HEK293T (cell line): ENCODE measurements at places on chromosomes 16 and 17.

- no peak for DNase-seq
Measured at GRCh38 chr17:67041531-67041930, 2.8 kb upstream of the CACNG1 start.

DNA sequence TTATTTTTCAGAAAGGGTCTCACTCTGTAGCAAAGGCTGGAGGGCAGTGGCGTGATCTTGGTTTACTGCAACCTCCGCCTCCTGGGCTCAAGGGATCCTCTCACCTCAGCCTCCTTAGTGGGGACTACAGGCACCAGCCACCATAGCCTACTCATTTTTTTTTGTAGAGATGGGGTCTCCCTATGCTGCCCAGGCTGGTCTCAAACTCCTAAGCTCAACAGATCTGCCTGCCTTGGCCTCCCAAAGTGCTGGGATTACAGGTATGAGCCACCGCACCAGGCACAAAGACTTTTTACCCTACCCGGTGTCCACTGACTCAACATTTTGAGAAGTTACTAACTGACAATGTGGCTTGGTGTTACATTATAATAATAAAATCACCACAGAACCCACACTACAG lies 7.2 kb downstream of the GRB2 start:
- no peak for DNase-seq

- DNase-seq = no peak
Measured at GRCh38 chr16:67399218-67399733, 6.0 kb upstream of the TPPP3 start.

GRCh38 chr17:33050611-33051140 lies 59.0 kb downstream of the SPACA3 start:
- no peak for DNase-seq

GRCh38 chr16:87966064-87966645 lies 14.9 kb downstream of the BANP start:
- DNase-seq = no peak

DNA sequence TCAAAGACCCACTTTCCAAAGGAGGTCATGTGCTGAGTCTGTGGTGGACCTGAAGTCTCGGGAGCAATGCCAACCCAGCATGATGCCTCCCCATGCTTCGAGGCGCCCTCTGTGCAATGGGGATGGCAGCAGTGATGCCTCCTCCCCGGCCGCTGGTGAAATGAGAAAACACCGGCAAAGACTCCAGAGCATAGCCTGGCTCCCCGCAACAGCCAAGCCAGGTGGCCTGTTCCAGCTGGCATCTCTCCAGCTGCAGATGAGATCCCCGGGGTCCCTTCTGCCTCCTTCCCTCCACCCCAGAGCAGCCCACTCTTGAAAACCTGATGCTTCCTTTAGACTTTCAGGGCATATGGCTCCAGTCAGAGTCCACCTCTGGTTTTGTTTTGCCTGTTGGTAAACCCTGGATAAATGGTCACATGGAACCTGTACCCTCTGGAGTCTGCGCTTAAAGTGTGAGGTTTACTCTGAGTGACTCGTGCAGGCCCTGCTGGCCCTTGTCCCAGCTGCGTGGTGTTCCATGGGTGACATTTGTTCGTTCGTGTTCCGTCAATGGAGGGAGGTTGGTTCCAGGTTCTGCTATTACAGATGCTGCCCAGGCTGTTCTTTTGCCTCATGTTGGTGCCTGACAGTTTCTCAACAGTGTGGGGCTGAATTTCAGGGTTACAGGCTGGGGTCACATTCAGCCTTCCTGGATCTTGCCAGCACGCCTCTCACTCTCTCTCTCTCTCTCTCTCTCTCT lies 181.8 kb upstream of the CIBAR2 start:
- DNase-seq = no peak

- no peak for DNase-seq
Measured at GRCh38 chr17:36088670-36089338, 1.1 kb downstream of the CCL3 start.

DNA sequence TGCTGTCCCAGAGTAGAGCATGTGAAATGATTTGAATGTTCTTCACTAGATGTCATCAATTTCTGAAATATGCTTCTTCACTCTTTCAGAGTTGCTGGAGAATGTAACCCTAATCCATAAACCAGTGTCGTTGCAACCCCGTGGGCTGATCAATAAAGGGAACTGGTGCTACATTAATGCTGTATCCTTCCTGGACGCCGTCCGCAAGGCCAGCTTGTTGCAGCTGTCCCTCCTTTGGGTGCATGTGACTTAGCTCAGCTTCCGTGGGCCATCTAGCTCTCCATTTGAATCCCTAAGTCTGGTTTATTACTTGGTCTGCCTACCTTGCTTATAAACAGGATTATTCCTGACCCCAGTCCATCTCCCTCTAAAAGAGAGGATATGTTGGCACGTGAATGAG lies 58.8 kb downstream of the USP10 start:
- DNase-seq = no peak

GRCh38 chr17:8725881-8726876 lies 18.5 kb downstream of the CCDC42 start:
- no peak for DNase-seq

DNA sequence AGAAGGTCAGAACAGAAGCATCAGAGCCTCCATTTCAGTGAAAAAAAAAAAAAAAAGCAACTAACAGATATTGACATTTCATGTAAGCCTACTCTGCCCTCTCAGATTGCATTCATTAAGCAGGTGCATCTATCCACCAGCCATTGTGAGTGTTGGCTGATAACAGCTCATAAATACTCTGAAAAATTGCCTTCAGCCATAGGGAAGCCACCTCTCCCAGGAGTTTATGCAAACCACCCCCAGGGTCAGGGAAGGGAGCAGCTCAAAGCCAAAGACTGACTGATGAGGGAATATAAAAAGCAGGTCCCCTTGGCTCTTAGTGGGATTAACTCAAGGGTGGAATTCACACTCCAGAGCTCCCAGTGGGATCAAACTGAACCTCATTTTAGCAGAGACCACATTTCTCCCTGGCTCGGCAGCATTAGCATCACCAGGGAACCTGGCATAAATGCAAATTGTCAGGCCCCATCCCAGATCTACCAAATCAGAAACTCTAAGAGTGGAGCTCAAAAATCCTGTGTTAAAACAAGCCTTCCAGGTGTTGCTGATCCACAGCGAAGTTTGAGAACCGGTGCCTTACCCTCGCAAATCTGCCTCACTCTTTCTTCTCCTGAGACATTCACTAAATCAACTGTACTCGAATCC lies 14.2 kb downstream of the APOH start:
- no peak for DNase-seq

GRCh38 chr16:25487888-25488287 lies 203.9 kb upstream of the HS3ST4 start:
- no peak for DNase-seq

- no peak for DNase-seq
Measured at GRCh38 chr17:81723651-81724209, 11.6 kb downstream of the SLC25A10 start.

DNA sequence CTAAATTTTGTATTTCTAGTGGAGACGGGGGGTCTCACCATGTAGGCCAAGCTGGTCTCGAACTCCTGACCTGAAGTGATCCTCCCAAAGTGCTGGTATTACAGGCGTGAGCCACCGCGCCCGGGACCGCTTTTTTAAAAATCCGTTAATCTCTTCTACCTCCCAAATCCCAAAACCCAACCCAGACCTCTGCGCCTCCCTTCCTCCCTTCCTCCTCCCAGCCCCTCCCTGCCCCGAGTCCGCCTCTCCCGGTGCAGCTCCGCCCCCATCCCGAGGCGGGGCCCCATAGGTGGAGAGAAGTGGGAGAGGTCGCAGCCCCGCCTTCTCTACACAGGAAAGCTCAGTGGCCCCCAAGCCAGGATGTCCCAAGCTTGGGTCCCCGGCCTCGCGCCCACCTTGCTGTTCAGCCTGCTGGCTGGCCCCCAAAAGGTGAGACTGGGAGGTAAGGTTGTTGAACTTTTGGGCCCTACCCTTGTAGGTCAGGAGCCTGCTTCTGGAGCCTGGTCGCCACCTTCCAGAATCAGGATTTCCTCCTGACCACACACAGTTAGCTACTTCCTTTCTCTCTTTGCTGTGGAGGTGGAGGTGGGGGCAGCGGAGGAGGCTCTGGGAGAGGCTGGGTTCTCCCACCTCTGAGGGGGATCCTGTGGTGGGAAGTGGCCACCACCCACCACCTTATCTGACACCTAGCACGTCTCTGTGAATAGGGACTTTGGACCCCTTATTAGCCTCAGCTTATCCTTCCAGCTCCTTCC lies at the start of gene TMEM92:
TMEM92 (plus strand) TSS at position 325 of the 755 bp plus-strand sequence; CDS start at position 361, 36 bp downstream.
- DNase-seq = peak; percentile 59

DNA sequence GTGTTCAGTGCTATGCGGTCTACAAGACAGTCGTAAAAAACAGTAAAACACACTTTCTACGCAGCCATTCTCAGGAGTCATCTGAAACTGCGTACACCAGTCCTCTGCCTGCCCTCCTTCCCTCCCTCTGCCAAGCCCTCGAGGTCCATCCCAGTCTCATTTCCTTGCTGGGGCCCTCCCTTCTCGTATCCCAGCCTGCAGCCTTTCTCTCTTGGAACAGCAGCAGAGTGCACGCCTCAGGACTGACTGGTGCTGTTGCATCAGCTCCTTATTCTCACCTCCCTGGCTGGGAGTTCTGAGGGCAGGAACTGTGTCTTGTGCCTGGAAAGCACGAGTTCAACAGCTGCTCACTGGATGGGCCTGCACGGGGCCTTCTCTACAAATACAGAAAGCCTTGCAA lies 12.5 kb downstream of the FAHD1 start:
- DNase-seq = peak; percentile 49

DNA sequence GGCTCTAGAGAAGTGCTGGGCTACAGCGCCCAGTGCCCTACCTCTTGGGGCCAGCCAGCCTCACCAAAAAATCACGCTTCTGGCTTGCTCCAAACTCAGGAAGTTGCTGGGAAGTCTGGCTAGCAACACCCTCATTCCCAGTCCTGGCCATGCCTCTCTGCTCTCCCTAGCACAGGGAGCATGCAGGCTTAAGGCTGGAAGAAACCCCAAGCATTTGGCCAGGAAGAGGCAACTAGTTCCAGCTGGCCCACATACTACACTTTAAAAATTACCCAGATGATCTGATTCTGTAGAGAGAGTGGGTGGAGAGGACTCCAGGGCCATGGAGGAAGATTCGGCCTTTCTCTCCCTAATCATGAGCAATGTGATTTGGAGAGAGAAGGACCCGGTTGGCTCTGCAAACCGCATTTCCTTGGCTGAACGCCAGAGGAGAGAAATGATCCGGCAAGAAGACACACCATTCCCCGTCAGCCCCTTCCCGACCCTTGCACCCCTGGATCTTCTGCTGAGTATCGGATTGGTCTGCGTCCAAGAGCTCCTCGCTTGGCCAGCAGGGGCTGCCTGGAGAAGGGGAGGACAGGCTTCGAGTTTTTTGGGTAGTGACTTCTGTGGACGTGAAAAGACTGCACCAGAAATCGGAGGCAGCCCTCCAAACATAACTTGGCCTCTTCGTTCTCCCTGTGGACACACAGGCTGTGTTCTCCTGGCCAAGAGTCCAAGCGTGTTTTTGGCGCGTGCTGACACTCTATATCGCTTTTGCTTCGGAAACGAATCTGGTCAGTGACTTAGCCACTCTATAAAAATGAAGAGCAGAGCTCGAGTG lies 406.3 kb downstream of the WWOX start:
- no peak for DNase-seq

DNA sequence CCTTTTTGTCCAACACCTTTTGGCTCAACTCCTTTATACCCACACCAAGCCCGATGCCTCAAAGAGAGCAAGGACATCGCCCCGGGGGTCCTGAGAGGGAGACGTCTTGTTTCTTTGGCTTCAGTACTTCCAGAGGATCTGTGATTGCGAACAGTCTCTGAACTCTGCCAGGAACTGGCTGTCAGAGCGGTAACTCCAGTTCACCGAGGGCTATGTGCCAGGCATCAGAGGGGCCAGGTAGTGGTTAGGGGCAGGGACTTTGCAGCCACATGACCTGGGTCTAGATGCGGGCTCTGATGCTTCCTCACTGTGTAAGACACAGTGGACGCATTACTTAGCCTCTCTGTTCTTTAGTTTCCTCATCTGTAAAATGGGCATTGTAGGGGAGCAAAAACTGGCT lies 21.6 kb downstream of the LLGL2 start:
- DNase-seq = no peak

DNA sequence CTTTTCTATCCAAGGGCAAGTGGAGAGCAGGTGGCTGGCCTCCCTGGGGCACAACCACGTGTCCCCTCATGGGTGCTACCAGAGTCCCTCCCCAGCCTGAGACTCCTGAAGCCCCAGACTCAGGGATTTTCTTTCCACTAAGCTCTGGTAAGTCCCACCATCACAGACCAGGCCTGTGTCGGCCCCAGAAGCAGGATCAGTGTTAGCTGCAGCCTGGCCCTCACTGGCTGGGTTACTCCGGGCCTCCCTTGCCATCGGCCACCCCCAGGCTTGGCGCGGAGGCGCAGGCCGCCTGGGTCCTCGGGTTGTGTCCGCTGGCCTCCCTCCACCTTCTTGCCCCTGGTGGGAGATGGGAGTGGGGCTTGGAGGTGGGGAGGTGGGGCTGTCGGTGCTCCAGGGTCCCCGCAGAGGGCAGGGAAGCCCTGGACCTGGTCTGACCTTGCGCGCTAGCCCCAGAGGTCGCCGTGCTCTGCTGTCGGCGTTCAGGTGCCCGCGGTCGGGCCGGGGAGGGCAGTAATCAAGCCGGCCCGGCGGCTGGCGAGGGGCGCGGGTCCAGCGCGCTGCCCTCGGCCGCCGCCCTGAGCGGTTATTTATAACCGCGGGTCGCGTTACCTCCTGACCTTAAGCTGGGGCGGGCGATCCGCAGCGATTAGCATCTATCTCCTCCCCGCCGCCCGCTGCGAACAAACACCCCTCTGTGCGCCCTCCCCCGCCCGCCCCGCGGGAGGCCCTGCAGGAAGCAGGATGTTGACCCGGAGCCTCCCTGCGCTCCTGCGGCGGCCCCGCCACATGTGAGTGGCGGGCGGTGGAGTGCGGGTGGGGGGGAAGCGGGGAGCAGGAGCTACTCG lies 78.1 kb upstream of the TOB1 start:
- DNase-seq = peak; percentile 60

- DNase-seq = no peak
Measured at GRCh38 chr17:72270273-72270924, 149.6 kb downstream of the SOX9 start.

DNA sequence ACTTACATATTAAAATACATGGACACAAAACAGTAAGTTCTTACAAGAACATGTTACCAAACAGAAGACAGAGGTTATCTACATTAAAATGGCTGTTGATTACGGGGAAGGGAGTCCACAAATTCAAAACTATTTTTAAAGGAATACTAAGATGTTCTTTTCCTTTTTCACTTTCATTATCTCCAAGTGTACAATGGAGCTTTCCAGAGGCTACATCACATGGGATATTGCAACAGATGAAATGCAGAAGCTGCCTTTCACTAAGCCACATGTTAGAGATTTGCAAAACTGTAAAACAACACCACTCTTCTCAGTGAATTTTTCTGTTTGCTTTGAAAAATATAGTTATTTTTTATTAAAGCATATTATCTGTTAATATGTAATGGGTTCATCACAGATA lies 53.6 kb downstream of the XPO6 start:
- no peak for DNase-seq

GRCh38 chr17:67273900-67274299 lies 28.9 kb upstream of the HELZ start:
- DNase-seq = no peak

DNA sequence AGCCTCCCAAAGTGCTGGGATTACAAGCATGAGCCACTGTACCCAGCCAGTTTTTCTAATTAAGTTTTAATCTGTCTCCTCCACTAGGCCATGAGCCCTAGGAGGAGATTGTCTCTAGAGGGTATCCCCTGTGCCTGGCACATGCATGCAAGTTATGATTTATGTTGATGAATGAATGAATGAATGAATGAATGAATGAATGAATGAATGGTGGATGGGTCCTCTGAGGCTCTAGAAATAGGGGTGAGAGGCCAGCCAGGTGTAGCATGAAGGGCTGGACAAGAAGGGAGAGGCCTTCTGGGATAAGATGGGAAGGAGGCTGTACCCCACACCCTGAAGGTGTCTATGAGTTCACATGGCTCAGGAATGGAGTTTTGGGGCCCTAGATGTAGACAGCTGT lies 48.8 kb downstream of the EMP2 start:
- DNase-seq = no peak
